Stimulated activated CD4-positive, alpha-beta T cell treated with anti-CD3 and anti-CD28 coated beads, Interleukin-4, amount 100 ng/mL, for 24 hours (primary cell): ENCODE measurements at places on chromosomes 13 and 19.

DNA sequence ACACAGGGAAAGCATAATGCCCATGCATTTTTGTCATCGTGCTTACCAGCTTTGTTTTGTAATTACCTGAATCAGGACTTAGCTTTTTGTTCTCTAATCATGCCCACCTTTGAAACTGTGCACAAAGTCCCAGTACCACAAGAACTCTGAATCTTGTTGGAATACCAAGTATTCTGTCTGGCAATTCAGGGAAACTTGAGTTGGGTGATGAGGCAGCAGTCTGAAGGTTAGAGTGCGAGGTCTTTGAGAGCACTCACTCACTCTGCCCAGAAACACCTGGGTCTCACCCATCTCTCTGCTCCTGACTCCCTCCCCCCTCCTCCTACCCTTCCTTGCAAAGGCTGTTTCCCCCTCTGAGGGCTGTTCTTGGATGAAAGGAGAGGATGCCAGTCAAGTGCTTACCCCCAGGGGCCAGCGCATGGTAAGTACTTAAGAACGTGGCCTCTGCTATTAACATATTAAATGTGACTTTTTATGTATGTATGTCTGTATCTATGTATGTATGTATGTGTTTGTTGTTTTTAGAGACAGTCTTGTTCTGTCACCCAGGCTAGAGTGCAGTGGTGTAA is 22.4 kb downstream of the SIPA1L3 start:
- DNase-seq, result no peak

DNA sequence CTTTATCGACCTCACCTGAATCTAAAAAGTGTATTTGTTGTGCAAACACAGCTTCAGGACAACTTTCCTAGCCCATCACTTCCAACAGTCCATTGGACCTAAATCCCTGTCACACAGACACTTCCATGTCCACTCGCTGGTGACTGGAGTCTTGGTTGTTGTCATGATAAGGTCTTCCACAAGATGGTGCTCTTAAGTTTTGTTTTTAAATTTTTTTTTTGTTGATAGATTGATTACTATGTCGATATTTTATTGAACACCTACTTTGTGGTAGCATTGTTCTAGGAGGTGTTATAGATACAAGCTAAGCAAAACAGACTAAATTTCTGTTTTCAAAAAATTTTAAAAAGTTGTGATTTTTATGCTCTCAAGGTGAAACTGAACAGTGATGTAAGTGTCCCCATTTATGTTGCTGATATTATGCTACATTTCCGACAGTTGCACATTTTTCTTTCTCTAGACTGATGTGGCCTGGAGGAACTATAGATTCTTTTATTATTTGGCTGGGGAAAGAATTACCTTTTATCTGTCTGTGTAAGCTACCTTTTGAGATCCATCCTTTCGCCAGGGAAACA is 8.1 kb upstream of the ERICH6B start:
- DNase-seq, result no peak

DNA sequence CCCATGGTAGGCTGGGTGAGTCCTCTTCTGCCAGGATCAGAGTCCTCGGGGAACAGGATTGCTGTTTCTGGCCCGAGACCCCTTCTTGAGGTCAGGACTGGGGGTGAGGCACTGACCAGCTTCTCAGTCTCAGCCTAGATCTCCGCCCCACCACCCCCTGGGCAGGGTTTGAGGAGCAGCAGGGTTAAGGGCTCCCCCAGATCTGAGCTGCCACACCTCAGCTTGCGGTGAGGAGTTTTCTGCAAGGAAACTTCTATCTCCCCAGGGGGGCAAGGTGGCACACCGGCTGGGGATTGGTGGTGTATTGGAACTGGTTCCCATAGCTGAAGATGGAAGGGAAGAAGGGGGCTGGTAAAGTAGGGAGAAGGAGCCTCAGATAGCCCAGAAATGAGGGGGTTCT is 19.5 kb downstream of the CHST8 start:
- no peak for DNase-seq

DNA sequence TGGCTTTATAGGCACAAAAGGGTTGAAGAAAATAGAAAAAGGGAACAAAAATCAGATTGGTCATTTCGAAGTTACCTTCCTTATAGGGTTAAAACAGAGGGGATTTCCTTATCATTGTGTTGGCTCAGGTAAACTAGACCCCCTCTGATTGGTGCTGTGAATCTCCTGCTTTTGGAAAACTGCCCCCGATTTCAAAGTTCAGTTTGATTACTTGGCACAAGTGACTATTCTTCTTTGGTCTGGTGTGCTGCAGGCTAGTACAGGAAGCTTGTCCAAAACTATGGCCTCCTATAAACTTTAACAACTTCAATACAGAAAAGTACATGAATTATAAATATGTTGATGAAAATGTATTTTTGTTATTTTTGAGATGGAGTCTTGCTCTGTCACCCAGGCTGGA is 13.9 kb upstream of the TPTE2 start:
- DNase-seq, result no peak

- DNase-seq, result no peak
Measured at GRCh38 chr19:38733241-38733492, 11.1 kb downstream of the CAPN12 start.

- no peak for DNase-seq
Measured at GRCh38 chr13:83702021-83702420, 180.3 kb downstream of the SLITRK1 start.

DNA sequence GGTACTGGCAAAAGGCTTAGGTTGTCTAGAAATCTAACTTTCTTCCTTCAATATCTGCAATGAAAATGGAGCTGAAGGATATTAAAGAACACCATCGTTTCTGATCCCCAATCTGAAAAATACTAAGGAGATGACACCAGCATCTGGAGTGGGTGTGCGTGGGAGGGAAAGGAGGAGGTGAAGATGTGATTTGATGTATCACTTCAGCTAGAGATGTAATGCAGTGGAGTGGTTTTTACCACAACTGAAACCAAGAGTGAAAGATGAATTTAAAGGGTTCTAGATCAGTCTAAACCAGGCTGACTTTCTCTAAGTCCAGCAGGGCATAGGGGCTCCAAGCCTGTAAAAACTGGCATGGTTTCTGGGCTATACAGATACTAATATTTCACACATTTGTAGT is 148.4 kb downstream of the AKAP11 start:
- peak; percentile 64 for DNase-seq

DNA sequence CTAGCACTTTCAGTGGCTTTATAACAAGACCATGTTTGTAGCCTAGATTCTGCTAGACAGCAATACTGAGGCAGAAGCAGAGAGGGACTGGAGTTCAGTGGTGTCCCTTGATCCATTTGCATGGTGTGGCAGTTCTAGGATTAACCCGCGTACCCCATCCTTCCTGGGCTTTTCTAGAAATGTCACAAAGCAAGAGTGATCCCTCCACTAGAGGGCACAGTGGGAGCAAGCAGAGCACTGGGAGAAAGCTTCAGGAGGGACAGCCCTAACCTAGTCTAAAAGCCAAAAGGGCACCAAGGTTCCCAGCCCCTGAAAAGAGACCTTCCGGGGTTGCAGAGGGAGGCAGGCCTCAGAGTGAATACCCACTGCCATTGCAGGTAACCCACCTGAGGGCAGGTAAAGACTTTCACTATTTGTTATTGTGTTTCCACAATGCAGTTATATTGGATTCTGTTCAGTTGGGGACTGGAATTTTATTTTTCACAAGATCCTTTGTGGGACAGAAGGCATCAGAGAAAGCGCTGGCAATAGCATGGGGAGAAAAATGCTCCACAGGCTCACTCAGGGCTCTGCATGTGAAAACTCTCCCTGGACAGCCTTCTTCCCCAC is 170.6 kb downstream of the FLT1 start:
- peak; percentile 58 for DNase-seq

DNA sequence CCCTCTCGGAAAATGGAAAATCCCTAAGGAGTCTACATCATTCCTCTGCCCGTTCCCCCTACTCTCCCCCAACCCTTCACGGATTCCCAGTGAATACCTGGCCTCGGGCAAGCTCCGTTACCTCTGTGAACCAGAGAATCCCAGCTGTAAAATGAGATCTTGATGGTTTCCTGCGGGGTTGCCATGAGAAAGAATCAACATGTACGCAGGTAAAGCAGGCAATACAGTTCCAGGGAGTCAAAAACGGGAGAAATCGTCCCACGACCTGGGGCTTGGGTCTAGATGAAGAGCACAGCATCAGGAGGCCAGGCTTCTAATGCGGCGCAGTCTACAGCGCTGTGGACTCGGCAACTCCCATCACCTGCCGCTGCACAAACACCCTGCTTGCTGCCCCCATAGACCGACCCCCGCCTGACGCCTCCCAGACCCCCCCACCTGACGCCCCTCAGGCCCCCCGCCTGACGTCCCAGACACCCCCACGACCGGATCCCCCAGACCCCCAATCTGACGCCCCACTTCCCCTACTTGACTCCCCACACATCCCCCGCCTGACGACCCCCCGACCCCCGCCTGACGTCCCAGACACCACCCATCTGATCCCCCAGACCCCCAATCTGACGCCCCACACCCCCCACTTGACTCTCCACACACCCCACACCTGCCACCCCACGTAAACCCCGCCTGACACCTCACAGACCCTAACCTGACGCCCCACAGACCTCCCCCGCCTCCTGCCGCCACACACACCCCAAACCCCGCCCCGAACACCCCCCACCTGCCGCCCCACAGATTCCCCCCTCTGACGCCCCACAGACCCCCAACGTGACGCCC is 680 bp downstream of the LIG4 start:
- DNase-seq, result no peak

DNA sequence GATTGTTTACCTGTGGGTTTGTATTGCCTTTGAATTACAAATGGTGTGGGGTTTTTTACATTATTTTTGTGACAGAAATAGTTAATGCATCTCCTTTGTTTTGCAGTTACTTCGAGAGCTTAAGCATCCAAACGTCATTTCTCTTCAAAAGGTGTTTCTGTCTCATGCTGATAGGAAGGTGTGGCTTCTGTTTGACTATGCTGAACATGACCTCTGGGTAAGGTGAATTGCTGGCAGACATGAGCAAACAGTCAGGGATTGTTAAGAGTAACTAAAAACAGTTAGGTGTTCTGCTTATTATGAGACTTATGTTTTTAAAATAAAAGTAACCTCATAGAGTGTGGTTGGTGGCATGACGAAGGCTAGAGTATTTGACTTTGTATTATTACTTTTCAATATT is 95.0 kb downstream of the CDK8 start:
- DNase-seq, result no peak

GRCh38 chr13:107865643-107866031 is 349.7 kb downstream of the LIG4 start:
- DNase-seq, result no peak

DNA sequence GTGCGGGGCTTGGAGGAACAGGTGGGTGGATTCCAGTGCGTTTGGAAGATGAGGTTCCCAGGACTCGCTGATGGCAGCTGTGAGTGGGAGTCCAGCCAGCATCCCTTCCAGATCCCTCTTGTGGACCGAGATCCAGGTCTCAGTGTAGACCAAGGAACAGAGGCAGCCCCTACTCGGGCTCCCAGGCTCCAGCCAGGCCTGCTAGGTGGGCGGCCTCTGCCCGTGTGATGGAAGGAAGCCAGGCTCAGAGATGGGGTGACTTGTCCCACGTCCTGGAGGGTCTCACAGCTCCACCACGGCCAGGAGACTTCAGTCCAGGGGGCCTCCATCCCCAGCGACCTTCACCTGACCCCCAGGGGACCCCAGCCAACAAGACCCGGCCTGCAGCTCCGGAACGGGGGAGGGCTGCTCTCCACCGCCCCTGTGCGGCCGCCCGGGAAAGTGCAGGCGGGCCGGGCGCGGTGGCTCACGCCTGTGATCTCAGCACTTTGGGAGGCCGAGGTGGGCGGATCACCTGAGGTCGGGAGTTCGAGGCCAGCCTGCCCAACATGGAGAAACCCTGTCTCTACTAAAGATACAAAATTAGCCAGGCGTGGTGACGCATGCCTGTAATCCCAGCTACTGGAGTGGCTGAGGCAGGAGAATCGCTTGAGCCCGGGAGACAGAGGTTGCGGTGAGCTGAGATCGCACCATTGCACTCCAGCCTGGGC is 729 bp upstream of the MADCAM1 start:
- DNase-seq, result peak; percentile 40

GRCh38 chr13:112771877-112772538 is 82.2 kb downstream of the ATP11A start:
- DNase-seq, result no peak
